ENCODE measurements at places on chromosomes 3 and 15.

- DNase-seq, result no peak
Measured at GRCh38 chr3:64922213-64922612, 234.4 kb upstream of the ADAMTS9 start.

DNA sequence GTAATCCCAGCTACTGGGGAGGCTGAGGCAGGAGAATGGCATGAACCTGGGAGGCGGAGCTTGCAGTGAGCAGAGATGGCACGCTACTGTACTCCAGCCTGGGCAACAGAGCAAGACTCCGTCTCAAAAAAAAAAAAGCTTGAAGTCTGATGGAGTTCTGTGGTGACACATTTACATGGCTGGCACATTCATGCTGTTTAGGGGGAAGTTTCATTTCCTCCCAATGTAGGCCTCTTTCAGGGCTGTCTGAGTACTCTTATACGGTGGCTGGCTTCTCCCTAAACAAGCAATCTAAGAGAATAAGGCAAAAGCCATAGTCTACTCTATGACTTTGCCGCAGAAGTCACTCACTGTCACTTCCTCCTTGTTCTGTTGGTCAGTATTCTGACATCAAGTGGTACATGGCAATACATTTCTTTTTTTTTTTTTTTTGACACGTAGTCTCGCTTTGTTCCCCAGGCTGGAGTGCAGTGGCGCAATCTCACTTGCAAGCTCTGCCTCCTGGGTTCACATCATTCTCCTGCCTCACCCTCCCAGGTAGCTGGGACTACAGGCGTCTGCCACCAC, 41.2 kb downstream of the OIP5 start:
- DNase-seq, result no peak

- DNase-seq, result no peak
Measured at GRCh38 chr3:359672-360071, 163.1 kb downstream of the CHL1 start.

- DNase-seq, result no peak
Measured at GRCh38 chr15:48671103-48672022, 25.9 kb upstream of the FBN1 start.

Data from stimulated activated CD4-positive, alpha-beta T cell treated with anti-CD3 and anti-CD28 coated beads, TNF-alpha, amount 100 ng/mL, for 1 hour (primary cell).